ENCODE measurements at places on chromosomes 4 and X. TPM values are rescaled to one million over a fixed set of nuclear protein-coding genes. Genes with fewer than 3 reads are reported as not detected.
A peak's percentile ranks its signal among the peaks of the same experiment; 100 is the strongest.

DNA sequence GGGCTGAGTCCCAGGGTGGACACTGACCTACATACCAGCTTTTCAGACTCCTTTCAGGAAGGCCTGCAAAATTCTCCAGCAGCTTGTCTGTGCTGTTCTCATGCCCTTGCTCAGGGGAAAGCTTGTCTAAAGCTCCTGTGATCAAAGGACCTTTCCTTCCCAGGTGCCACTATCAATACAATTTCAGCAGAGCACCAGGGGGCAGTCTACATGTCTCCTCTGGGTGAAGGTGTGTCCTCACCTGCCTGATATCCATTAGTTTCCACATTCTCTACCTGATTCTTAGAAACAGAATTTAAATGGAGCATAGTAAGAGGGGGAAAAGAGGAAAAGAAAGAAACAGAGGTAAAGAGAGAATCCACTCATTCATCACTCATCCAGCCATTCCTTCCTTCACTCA lies 114.2 kb downstream of the PPARGC1A start:
- DNase-seq, result peak; percentile 38

Gene TLR6
- 7.4 TPM for total RNA-seq

DNA sequence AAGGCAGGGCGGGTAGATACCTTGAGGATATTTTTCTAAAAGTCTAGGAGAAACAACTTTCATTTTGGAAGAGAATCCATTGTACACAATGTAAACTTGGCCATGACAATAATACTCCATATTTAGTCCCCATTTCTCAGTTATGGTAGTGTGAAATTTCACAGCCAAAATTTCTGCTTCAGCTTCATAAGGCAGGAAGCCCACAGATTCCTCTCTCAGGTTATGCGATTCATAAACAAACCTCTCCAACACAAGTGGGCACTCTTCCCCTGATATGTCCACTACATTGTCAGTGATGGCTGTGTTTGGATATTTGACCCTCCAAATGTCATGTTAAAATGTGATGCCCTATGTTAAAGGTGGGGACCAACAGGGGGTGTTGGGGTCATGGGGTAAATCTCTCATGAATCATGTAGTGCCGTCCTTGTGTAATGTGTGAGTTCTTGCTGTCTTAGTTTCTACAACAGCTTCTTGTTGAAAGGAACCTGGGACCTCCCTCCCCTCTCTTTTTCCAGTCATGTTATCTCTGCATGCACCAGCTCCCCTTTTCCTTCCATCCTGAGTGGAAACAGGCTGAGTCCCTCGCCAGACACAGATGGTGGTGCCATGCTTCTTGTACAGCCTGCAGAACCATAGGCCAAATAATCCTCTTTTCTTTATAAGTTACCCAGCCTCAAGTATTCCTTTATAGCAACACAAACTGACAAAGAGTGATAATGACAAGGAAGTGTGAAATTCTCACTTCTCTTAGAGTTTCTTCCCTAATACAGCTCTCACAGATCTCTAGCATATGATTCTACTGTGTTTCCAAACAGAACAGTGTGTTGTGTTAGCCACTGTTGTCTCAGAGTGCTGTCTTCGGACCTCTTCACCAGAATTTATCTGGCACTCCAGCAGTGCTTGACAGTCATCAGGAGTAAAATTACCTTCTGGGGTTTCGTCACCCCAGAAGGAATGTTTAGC lies 598.4 kb upstream of the GNPDA2 start:
- DNase-seq, result no peak

Gene KDM6A
- 20.3 TPM for total RNA-seq

DNA sequence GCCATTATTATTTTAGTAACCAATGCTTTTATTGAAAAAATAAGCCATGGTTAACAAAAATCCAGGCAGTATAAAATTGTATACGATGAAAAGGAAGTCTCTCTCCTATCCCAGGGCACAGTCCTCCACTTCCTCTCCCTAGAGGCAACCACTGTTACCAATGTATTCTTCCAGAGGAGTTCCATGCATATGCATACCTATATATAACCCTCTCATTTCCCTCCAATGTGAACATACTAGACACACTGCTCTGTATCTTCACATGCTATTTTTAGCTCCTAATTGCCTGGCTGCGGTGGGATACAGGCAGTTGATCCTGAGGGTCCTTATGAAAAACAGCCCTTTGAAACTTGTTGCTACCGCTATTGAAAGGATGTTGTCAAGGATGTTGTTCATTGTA lies 33.8 kb downstream of the PRPS1 start:
- no peak for DNase-seq

Gene NR3C2
- 0.88 TPM for total RNA-seq

Measured in osteoblast (primary cell).